Omental fat pad (tissue), 4 donors: ENCODE measurements at places on chromosomes 16 and 17.

GRCh38 chr17:35907691-35908090 is 22.9 kb downstream of the RDM1 start:
- no peak for DNase-seq

GRCh38 chr16:57430955-57431354 is 16.2 kb downstream of the CIAPIN1 start:
- no peak for DNase-seq

- no peak for DNase-seq
These were observed 216.0 kb downstream of the PMP22 start for GRCh38 chr17:15048933-15049794.

DNA sequence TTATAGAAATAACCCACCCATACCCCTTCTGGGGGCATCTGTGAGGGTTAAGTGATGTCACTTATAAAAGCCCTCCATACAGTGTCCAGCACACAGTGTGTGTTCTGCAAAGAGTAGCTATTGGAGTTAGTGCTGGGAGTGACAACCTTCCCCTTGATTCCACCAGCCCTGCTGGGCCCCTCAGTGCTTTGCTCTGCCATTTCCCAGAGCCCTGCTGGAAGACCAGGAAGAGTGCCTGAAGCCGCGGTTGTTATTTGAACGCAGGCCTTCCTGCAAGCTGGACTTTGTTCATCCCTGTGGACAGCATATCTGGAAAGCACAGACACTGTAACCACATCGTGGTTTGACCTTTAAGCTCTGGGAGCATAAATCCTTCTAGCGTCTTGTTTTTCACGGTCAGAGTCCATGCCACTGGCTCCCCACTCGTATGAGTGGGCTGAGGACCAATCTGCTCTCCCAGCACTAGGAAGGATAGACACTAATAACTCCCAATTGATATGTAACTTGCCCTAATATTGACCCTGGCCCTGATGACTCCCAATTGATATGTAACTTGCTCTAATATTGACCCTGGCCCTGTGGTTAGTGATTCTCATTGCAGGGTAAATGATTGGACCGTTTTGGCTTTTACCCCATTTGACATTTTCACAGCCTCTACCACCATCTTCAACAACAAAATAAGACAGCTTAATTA is 297.1 kb upstream of the MAF start:
- no peak for DNase-seq

DNA sequence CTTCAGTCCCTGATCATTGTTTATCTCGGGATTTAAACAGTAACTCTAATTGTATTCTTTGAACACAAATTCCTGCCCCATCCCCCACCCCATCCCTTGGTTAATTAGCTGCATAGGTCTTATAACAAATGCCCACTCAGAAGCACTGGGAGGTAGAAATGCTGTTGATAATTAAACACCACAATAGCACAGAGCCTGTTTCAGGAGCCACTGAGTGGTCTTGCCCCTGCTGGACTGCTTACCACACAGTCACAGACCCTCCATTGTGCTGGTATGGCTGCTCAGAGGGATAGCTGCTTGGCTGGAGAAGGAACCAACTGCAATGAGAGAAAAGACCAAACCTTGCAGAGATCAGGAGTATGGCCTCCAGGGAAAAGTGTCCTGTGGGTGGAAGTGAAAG is 214.1 kb downstream of the ANKFN1 start:
- no peak for DNase-seq

DNA sequence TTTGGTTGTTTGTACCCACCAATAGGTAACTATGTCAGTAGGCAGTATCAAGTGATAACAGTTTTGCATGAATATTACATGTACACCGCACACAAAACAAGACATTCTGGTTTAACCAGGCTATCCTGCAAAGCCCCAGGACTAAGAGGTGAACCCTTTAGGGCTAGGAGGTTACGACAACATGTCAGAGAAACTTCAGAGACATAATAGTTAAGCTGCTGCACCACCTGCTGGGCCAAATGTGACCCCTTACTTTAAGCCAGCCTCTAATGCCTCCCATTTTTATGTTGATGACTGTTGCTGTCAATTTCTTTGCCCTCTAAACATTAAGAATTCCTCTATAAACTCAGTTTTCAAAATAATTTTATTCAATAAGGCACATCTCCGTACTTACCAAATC is 15.4 kb downstream of the SRP68 start:
- no peak for DNase-seq

- no peak for DNase-seq
These were observed 204.8 kb downstream of the MSI2 start for GRCh38 chr17:57461082-57461481.

DNA sequence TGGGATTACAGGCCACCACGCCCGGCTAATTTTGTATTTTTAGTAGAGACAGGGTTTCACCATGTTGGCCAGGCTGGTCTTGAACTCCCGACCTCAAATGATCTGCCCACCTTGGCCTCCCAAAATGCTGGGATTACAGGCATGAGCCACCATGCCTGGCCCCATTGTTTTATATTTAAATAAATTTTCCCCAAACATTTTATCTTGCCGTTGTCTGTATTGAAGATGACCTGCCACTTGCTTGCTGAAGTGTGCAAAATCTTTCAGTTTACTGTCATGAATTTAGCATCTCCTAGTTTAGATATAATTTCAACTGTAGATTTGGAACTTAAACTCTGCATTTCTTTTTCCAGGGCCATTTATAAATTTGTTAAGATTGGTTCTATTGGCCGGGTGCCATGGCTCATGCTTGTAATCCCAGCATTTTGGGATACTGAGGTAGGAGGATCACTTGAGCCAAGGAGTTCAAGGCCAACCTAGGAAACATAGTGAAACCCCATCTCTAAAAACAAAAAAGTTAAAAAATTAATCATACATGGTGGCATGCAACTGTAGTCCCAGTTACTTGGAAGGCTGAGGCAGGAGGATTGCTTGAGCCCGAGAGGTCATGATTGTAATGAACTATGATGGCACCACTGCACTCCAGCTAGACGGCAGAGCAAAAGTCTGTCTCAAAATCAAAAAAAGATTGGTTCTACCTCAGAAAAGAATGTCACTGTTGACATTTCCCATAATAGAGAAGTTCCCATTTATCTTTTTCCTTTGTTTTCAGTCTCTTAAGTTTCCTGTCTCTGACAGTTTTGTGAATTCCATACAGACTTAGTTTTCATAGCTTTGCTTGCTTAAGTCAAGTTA is 84.4 kb downstream of the VMP1 start:
- no peak for DNase-seq

- DNase-seq, result no peak
These were observed 66.4 kb downstream of the BANP start for GRCh38 chr16:88017587-88018101.

GRCh38 chr17:38674014-38674748 is 576 bp downstream of the EPOP start:
- DNase-seq, result no peak

GRCh38 chr17:13736916-13737315 is 135.2 kb upstream of the HS3ST3A1 start:
- no peak for DNase-seq

GRCh38 chr16:9077091-9077809 is 14.2 kb upstream of the HAPSTR1 start:
- DNase-seq, result no peak

DNA sequence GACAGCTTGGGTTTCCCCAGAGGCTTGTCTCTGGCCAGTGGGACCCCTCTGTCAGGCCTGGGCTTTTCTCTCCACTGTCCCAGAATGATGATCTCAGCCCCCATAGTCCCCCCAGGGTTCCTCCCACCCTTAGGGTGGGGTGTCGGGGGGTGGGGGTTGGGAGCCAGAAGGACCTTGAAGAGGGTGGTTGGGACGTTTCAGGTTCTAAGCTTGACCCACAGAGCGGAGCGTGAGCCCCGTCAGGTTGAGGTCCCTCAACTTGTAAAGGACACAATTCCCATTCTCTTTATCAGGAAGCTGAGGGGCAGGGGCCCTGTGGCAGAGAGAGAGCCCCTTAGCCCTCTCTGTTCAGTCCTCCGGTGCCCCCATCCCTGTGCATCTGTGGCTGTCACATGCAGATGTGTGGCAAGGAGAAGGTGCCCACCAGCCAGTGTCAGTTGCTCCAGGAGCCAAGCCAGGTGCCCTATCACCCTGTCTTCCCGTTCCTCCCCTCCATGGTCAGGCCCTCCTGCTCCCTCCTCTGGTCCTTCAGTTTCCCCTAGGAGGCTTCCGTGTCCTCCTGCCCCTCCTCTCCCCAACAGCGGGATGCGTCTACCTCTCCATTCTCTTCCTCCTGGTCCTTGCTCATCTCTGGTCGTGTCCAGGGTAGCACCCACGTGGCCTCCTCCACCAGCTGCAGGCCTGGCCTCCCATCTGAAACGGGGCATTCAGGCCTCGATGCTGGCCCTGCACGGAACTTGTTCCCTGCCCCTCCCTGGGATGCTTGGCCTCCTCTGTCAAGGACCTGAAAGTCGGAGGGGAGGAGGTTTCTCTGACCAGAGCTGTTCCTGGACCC is 1.5 kb upstream of the NTN3 start:
- DNase-seq, result no peak

- DNase-seq, result no peak
These were observed 14.7 kb downstream of the COPZ2 start for GRCh38 chr17:48022901-48023300.

DNA sequence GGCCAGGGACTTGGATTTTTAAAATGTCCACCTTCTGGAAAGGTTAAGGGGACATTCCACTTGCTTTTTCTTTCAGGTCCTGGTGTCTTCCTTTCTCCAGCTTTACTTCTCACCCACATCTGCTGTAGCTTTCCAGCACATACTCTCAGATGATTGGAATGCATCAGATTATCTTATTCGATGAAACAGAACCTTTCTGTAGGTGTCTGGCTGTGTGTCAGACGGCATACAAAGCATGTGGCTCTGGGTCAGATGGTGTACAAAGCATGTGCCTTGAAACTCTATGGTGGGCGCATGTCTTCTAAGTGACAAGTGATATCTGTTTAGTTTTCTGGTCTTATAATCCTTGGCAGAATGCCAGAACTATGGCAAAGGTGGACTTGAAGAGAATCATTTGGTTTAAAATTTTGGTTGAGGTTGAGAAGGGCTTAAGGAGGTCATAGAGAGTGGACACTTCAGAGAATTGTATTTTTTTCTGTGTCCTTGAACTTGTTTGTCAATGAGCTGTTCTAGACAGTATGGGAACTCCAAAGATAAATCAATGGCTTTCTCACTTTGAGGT is 125.3 kb downstream of the FTO start:
- no peak for DNase-seq

DNA sequence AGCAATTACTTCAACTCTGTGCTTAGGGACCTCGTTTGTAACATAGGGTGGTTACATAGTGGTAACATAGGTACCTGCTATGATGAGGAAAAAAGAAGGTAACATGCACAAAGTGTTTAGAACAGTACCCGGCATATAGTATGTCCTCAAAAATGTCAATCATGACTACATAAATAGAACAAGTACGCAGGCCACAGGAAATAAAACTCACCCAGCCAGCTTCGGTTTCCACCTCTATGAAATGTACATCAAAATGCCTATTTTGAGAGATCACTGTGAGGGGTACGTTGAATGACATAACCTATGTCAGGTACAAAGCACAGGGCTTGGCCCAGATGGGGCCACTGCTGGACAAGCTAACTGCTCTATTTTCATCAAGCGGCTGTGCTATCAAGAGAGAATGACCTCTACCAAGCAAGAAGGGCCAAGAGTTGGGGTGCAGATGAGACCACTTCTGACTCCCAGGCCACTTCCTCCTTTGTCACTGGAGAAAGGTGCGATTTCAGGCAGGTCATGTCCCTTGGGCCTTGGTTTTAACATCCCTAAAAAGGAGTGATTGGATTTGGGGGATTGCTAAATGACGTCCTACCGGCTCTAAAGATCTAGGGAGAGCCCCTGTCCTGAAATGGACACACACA is 45.4 kb downstream of the WSB1 start:
- no peak for DNase-seq

DNA sequence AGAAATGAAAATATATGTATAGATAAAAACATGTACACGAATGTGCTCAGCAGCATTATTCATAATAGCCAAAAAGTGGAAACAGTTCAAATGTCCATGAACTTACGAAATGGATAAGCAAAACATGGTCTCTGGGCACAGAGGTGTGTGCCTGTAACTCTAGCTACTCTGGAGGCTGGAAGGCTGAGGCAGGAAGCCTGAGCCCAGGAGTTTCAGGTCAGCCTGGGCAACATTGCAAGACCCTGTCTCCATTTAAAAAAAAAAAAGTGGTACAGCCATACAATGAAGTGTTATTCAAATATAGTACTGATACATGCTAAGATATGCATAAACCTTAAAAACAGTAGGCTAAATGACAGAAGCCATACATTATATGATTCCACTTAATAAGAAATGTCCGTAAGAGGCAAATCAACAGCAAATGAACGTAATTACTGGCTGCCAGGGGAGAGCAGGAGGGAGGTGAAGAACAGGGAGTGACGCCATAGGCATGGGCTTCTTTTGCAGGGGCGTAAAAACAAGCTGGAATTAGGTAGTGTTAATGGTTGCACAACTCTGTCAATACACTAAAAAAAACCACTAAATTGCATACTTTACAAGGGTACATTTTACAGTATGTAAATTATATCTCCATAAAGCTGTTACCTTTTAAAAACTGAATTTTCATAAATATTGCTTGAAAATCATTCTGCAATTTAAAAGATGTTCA is 87.2 kb upstream of the PLEKHM1 start:
- no peak for DNase-seq

DNA sequence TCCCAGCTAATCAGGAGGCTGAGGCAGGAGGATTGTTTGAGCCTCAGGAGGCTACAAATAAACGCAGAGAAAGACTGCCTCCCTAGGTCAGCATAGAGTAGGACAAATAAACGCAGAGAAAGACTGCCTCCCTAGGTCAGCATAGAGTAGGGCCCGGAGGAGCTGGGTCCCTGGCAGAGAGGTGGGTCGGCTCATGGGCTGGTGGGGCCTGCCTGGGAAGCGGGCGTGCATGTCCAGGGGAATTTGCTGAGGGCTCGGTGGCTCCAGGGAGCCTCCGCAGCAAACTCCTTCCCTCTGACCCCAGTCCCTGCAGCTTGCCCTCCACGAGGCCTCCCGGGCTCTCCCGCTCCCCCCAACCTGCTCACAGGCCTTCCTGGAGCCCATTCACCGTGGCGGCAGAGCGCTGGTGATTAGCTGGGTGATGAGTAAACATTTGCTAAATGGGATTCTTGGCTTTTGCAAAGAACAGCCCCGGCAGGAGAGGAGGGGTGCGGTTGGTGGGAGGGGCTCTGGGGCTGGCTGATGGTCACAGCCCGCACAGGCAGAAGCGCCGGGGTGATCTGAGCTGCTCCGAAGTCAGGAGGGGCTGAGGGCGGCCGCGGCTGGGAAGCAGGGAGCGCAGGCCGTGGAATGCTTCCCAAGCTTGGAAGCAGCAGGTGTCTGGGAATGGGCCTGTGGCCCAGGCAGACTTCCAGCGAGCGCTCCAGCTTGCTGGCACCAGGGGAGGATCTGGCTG is 93.1 kb downstream of the RTN4RL1 start:
- no peak for DNase-seq

- DNase-seq, result no peak
These were observed 1.4 kb downstream of the TEN1 start for GRCh38 chr17:75980188-75981018.

GRCh38 chr16:52229471-52229870 is 317.5 kb downstream of the TOX3 start:
- no peak for DNase-seq

GRCh38 chr17:49924116-49924515 is 44.9 kb upstream of the DLX4 start:
- DNase-seq, result no peak

GRCh38 chr17:49936386-49936785 is 32.6 kb upstream of the DLX4 start:
- no peak for DNase-seq

- no peak for DNase-seq
These were observed 83.5 kb upstream of the IRX5 start for GRCh38 chr16:54847207-54847606.
